Mucosa of descending colon (tissue), 3 donors: ENCODE measurements at places on chromosomes 11 and 22. TPM values are rescaled to one million over a fixed set of nuclear protein-coding genes. Genes with fewer than 3 reads are reported as not detected.

CREB3L1 gene
- total RNA-seq = 140 TPM

TEAD1 gene
- total RNA-seq = 41.1 TPM

MMP13 gene
- total RNA-seq = not detected

C11orf42 gene
- total RNA-seq = not detected

FGF4 gene
- total RNA-seq = not detected

TRIM51 gene
- not detected for total RNA-seq

TUB gene
- 0.58 TPM for total RNA-seq

RRM1 gene
- 29.5 TPM for total RNA-seq

PANX2 gene
- total RNA-seq = not detected

TRPC6 gene
- total RNA-seq = 1.3 TPM

- no peak for DNase-seq
Observed at GRCh38 chr22:43006753-43007152, 8.2 kb downstream of the PACSIN2 start.

DNA sequence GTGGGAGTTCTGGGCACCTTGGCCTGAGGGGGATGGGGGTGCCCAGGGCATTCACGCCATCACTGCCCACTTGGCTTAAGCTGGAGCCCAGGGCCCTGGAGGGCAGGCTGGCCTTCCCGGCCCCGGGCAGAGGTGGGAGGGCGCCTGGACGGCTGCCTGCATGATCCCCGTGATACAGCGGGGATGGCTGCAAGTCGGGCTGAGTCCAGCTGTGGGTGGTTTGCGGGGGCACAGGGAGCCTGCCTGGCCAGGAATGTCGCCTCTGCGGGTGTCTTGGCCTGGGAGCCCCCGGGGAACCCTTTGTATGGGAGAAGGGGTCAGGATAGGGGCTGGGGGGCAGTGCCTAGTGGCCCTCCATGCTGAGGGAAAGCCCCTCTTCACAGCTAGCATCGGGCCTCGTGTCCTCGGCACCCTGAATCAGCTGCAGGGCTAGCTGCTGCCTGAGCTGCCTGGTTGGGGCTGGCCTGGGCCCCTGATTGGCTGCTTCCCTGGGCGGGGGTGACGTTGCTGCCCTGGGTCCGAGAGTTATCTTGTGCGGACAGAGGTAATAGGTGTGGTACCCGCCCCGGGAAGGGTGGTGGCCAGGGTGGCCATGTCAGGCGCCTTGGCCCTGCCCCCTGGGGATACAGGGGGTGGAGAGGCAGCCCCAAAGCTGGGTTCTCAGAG lies 8.3 kb downstream of the BRSK2 start:
- DNase-seq = no peak

DNA sequence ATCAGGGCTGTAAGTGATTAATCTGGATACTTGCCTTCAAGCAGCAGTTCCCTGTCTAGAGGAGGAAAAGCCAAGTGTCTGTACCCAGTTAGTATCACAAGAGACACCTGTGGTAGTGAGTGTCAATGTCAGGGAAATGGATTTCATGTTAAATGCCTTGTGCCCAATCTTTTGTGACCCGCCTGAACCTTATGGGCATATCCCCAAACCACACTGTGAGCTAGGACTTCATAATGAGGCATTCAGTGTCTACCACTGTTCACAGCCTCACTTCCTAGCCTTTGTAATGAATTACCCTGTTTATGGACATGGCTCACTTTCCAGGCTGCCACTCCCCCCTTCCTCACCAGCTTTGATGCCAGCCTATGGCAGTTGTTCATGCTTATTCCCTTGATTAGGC lies 125.1 kb downstream of the TRIM44 start:
- DNase-seq = no peak

GRCh38 chr22:21984793-21985192 lies 2.2 kb upstream of the TOP3B start:
- peak; percentile 33 for DNase-seq

DNA sequence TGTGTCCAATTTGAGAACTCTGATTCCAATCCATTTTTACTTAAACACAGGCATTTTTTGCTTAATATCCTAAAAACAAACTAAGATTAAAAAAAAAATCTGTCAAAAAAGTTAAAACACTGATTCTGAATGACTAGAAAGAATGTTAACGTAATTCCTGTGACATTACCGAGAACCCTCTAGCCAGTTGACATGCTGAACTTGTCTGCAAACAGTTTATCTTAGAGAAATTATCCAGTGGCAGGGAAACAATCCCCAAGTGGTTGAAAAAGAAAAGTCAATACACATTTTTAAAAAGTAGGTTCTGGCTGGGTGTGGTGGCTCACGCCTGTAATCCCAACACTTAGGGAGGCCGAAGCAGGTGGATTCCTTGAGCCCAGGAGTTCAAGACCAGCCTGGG lies 11.6 kb downstream of the KMT5B start:
- no peak for DNase-seq

GRCh38 chr22:45192701-45193187 lies 29.0 kb downstream of the NUP50 start:
- DNase-seq = no peak

DNA sequence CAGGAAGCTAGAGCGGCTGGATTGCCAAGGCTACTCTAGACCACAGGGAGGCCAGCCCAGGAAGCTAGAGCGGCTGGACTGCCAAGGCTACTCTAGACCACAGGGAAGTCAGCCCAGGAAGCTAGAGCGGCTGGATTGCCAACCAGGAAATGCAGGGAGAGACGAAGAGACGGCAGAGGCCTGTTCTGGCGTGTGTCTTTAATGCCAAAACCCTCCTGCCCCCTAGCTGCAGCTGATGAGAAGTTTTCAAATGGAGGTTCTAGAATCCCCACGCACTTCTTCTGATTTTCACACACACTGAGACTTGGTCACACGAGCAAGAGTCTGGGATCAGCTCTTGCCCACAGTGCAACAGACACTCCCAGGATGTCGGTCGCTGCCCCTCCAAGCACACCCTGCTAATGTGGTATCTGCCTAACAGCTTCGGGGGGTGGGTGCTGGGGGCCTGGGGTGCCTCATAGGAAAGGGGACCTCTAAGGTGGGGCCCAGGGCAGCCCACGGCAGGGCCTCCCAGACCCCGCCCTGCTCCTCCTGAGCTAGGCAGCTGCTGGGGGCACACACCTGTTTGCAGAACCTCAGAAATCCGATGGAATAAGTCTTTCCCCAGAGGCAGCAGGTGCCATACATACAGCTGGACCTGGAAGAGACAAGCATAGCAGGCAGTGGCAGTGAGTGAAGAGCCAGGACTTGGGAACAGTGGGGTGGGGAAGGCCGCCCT lies 28.5 kb downstream of the MAFF start:
- DNase-seq = peak; percentile 84

- DNase-seq = no peak
Observed at GRCh38 chr11:42576318-42576717, 735.5 kb upstream of the API5 start.

GRCh38 chr11:74338963-74339362 lies 27.5 kb upstream of the P4HA3 start:
- peak; percentile 85 for DNase-seq

DNA sequence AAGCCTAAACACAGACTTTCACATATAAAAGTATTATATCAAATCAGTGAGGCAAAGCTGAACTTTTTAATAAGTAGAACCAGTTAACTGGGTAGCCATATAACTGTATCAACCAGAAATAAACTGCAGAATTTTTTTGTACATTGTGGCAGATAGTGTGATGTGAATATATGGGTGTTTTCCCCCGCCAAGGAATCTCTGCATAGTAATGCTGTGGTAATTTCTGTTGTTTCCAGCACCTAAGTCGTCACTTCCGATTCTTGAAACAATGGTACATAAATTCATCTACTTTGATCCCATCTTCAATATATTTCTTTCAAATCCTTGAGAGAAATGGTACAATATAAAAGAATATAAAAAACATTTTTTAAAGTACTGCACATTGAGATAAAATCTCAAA lies 39.6 kb downstream of the NARS2 start:
- DNase-seq = no peak

- peak; percentile 13 for DNase-seq
Observed at GRCh38 chr11:2748061-2748813, 48.4 kb upstream of the KCNQ1OT1 start.

DNA sequence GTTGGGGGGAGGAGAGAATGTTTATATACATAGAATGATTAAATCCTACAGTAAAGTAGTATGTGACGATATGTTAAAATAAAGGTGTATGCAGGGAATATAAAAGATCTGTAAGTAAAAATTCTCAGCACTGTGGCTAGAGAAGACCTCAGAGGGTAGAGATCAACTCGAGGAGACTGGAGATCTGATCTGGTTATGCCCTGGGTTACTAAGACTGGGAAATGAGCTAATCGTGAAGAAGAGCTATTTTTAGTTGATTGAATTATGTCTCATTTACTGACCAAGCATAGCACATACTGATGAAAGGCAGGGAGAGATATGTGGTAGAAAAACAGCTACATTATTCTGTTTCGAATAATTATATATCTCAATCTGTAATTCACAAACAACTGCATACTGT lies 42.8 kb upstream of the ALKBH3 start:
- DNase-seq = no peak

DNA sequence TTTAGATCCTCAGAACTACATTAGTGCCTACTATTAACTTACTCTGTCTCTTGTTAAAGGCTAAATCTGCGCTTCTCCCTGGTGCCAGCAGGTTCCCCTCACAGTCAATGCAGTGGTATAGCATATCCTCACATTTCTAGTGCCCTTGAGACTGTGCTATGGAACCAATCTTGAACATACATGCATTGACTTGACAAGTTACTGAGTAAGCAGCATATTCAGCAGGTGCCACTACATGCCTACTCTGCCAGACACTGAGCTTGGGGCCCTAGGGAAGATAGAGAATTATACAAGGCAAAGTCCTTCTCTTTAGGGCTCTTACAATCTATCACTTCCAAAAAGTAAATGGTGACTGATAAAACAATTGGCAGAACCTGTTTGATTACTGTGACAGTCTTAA lies 3.2 kb downstream of the FUT4 start:
- peak; percentile 66 for DNase-seq

GRCh38 chr11:134584001-134584561 lies 172.0 kb upstream of the B3GAT1 start:
- no peak for DNase-seq

DNA sequence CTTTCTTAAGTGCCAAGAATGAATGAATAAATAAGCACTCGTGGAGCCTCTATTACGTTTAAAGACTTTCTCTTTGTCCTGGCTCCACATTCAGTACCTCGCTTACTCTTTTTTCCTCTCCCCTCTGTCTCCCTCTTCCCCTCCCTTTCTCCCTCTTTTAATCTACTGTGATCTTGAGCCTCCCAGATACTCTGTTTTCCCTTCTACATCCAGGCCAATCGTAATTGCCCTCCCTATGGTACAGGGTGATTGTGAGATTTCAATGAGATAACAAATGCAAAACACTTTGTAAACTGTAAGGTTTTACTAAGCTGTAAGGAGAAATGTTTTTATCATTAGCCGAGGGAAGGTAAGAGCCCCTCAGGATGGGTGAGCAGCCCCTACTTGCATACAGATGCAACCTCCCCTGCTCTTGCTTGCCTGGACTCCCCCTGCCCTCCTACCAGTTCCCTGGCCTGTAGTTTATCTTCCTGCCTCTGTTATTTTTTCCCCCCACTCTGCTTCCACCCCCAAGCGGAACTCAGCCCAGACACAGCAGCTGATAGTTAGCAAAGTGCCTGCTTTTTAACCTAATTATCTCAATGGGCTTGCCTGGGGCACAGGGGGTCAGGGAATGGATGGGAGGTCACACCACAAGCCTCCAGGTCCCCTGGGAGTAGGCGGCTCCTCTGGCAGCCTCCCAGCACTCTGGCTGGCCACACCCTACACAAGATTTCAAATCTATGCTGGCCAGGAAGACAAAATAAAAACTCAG lies 76.9 kb upstream of the CADM1 start:
- DNase-seq = peak; percentile 31

- DNase-seq = no peak
Observed at GRCh38 chr11:70353900-70354568, 44.3 kb upstream of the CTTN start.

GRCh38 chr11:94449437-94449836 lies 44.2 kb downstream of the MRE11 start:
- no peak for DNase-seq

DNA sequence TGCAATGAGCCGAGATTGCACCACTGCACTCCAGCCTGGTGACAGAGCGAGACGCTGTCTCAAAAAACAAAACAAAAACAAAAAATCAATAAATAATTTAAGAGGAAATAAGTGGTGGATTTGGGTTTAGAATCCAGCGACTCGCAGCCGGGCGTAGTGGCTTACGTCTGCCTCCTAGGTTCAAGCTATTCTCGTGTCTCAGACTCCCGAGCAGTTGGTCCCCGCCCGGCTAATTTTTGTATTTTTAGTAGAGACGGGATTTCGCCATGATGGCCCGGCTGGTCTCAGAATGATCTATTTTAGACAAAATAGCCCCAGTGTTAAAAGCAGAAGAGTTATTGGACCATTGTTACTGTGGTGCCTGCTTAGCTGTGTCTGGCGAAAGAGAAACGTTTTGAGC lies 29.8 kb downstream of the SNU13 start:
- DNase-seq = no peak

DNA sequence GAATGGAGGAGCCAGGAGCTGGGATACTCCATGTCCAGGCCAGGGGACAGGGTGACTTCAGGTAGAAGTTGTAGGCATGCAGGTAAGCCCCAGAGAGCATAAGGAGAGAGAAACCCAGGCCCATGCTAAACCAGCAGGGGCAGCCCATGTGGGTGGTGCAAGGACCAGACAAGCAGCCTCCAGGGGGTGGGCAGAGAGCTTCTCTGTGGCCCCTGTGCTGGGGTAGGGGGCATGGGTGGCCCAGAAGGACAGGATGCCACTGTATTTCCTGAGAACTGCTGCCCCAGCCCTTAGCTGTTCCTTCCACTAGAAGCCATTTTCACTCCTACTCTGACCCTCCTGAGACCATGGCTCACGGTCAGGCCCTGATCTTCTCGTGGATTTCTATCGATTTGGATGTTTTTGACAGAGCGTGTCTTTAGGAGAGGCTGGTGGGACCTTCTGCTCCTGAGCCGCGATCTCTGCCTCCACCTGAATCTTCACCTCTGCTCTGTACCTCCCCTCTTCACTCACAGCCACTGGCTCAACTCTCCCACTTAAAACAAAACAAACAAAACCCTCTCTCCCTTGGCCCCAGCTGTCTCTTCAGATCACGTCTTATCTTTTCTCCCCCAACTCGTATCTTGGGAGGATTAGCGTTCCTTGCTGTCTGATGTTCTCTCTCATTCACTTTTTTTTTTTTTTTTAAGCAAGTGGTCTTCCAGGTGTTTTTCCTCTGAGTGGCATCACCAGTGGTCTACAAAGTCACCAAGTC lies 112.2 kb downstream of the NECTIN1 start:
- DNase-seq = no peak

- DNase-seq = no peak
Observed at GRCh38 chr11:19237813-19238212, 2.9 kb downstream of the E2F8 start.

DNA sequence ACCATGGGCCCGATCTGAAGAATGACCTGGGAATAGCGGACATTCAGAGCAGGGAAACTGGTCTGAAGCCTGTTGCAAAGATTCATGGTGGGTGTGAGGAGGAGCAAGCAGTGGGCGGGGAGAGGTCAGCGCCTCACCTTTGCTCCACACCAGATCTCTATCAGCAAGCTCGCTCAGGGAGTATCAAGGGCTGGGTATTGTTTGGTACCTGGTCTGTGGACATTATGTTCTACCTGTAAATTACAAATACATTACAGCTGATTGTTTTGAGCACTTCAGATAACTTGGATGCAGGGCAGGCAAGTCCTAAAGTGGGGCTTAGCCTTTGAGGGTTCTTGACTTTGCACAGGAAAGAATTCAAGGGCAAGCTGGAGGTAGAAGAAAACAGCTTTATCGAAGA lies 10.8 kb upstream of the SEC14L4 start:
- DNase-seq = no peak

- DNase-seq = no peak
Observed at GRCh38 chr11:133107136-133107535, 425.2 kb downstream of the OPCML start.
